ENCODE measurements at places on chromosomes 6 and 20.
A peak's percentile ranks its signal among the peaks of the same experiment; 100 is the strongest.

GRCh38 chr6:89797317-89797716 lies 22.3 kb downstream of the MDN1 start:
- DNase-seq, result no peak

DNA sequence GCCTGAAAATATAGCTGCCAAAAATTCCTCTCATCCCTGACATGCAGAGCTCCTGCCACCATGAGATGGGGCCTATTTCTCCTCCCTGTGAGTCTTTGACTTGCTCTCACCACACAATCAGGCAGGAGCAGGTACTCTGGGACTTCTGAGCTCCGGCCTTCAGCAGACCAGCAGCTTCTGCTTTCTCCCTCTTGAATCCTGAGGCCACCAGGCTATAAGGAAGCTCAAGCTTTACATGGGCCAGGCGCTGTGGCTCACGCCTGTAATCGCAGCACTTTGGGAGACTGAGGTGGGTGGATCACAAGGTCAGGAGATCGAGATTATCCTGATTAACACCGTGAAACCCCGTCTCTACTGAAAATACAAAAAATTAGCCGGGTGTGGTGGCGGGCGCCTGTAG lies 238.7 kb upstream of the RREB1 start:
- DNase-seq, result no peak

GRCh38 chr20:54345821-54346220 lies 129.6 kb upstream of the DOK5 start:
- DNase-seq, result peak; percentile 64

DNA sequence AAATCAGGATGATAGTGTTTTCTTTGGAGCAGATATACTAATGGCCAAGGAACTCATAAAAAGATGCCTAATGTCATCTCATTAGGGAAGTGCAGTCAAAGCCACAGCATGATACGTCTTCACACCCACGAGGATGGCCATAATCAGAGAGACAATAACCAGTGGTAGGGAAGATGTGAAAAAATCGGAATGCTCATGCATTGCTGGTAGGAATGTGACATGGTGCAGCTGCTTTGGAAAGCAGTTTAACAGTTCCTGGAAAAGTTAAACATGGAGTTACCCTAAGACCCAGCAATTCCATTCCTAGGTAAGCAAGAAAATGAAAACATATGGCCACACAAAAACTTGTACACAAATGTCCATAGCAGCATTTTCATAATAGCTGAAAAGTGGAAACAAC lies 29.9 kb downstream of the BCAS1 start:
- DNase-seq, result no peak

DNA sequence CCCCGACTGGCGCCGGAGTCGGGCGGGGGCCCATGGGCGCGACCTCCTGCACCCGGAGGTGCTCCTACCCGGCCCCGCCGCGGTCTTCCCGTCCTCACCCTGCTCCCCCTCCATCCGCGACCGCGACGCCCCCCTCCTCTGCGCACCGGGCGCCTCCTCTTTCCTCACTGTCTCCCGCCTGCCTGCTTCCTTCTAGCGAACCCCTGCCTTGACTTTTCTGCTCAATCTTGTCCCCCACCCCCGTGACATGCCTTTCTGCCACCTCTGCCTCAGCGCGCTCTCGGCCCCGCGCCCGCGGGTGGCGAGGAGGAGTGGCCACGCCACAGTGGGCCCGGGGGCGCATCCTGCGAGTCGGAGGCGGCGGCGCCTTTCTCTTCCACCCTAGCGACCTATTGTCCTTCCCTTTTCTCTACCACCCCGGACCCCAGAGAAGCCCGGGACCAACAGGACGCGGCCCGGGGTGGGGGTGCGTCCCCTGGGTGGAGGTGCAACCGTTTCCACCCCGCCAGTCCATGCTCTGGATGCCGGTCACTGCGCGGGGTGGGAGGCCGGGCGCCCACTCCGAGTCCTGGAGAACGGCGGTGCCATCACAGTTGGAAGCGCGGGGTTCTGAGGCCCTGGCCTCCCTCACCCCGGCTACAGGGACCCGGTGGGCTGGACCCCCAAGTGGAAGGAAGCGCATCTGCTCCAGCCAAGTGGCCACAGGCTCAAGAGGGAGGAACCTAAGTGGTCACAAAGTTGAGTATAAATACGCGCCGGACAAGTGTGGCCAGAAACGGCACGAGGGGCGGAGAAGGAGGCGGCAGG lies 2.0 kb downstream of the PDE10A start:
- DNase-seq, result no peak

DNA sequence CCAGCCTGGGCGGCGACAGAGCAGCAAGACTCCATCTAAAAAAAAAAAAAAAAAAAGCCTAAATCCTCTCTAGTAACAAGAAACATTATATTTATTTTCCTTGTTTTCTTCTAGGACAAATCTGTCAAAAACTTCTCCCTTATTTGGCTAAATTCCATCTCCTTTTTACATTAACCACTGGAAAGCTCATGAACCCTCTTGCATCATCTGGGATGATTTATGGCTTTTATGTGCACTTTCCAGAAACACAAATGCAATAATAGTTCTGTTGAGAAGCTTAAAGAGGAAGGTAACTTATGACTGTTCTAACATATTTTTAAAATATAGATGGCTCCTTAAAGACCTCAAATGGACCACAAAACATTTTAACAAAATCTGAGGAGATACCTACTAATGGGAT lies 526.1 kb upstream of the SPTLC3 start:
- no peak for DNase-seq

- DNase-seq, result peak; percentile 25
These were observed 53.2 kb downstream of the VSTM2L start for GRCh38 chr20:37956107-37956585.

- DNase-seq, result no peak
These were observed 112.4 kb upstream of the SALL4 start for GRCh38 chr20:51914758-51915157.

DNA sequence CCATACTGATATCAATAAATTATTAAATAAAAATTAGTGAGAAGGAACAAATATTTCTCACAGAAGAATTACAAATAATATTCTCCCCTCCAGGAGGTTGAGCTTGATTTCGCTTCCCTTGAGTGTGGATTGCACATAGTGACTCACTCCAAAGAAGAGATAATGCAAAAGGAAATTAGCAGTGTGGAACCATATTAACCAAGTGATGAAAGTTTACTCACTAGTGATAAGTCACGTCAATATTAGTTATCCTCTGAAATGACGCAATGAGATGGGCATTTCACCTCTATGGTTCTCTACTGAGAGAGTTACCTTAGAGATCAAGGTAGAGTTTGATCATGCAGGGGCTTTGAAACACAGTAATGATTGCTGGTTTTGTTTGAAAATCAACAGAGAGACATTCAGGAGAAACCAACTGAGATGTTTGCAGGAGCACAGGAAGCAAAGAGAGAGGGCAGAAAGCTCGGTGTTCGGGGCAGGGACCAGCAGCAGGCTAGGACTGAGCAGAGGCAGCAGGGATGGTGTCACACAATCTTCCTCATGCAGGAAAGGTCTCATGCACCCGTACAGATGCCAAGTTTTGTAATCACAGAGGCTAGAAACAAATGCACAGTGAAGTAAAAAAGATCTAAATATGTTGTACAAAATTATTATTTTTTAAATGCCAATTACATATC lies 634.5 kb downstream of the QKI start:
- DNase-seq, result no peak

- no peak for DNase-seq
These were observed 532.1 kb upstream of the JAG1 start for GRCh38 chr20:11205769-11206362.

DNA sequence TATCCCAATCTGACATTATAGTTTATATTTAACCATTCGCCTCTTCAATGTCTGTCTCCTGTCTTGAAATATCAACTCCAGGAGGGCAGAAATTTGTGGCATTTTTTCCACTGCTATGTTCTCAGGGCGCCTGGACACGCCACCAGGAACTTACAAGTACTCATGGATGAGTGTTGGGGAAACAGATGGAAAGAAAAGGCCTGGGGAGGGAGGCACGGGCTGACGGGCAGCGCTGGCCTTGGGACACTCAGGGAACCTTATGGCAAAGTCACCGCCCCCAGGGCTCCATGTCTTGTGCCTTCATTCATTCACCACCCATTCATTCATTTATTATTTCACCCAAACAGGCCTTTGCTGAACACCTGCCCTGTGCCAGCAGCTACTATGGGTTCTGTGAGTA lies 222.9 kb downstream of the PREX1 start:
- DNase-seq, result no peak

- DNase-seq, result peak; percentile 16
These were observed 31.8 kb downstream of the MYB start for GRCh38 chr6:135212935-135213334.

- DNase-seq, result peak; percentile 10
These were observed 34.9 kb upstream of the UTRN start for GRCh38 chr6:144250276-144250675.

DNA sequence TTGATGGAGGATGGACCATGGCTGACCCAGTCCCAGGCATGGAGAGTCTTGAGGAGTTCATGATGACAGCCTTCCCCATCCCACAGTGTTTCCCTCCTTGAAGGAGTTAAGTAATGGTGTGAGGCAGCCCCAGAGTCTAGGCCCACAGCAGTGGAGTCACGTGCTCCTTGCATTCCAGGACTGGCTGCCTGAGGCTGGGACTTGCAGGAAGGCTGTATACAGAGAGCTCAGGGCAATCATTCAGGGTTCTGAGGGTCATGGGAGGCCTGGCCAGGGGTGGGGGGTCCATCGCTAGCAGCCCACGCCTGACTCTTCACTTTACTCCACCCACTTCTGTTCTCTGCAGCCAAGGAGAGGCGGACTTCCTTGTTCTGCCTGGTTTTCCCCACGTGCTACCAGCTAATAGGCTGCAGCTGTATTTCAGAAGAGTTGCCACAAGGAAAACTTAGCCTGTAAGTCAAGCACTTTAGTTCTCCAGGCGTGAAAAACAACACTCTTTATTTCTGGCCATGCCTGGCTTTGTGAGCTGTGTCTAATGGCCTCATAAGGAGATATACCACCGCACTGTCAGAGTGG lies 272.5 kb downstream of the DHX35 start:
- DNase-seq, result no peak

DNA sequence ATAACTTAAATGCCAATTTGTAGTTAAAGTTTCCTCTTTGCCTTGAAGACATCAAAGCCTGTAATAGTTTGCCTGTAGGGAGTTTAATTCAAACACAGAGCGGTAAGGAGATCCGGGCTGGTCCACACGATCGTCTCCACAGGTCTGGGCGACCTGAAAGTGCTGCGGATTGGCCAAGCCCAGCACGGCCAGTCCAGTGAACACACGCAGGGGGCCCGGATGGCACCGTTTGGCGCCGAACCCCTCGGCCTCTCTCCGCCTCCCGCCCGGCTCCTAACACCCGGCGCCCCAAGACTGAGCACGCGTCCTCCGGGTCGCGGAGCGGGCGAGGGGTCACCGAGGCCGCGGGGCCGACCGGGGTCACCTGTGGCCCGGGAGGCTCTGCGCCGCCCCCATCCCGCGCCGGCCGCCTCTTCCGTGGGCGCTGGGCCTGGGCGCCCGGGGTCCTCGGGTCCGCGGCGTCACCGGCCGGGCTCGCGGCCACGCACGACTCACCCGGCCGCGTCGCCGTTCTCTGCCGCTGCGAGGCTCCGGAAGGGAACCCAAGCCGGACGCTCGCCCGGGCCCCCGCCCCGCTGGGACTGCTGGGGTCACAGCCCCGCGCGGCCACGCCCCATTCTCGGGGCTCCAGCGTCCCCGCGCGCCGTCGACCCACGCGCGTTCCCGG lies 481 bp downstream of the SERPINB6 start:
- peak; percentile 47 for DNase-seq

- DNase-seq, result no peak
These were observed 8.9 kb upstream of the COL20A1 start for GRCh38 chr20:63284083-63284440.

DNA sequence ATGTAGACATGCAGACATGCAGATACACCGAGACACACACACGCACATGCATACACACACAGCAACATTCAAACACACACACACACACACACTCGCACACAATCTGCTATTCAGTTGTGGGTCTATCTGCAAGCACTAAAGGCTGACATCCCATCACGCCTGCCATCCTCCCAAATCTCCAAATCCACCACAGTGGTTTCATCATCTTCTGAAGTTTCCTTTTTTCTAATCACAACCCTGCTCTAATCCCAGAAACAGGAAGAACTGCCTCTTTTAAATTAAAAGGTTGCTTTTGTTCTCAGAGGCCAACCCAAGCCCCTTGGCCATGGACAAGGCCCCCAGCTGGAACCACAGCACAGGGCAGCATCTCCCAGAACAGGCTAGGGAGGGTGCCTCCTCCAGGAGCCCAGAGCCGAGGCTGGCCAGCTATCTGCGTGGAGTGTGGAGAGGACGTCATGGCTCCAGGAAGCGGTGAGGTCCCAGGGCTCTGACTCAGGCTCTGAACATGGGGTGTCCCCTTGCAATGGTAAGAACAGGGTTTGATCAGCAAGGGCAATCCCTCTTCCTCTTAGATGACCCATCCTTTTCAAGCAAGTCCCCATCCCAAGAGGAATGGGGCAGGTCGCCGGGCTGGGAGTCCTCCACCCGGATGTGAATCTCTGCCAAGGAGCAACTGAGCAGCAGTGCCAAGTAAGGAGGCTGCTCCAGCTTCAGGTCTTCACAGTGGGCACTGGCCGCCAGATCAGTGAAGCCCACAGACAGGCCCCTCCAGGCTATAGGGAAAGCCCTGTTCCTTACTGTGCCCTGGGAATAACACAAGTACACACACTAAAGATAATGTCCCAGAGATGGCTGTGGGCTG lies 14.7 kb downstream of the FOXF2 start:
- peak; percentile 85 for DNase-seq

- no peak for DNase-seq
These were observed 395.2 kb upstream of the MAP3K7 start for GRCh38 chr6:90982051-90982450.

DNA sequence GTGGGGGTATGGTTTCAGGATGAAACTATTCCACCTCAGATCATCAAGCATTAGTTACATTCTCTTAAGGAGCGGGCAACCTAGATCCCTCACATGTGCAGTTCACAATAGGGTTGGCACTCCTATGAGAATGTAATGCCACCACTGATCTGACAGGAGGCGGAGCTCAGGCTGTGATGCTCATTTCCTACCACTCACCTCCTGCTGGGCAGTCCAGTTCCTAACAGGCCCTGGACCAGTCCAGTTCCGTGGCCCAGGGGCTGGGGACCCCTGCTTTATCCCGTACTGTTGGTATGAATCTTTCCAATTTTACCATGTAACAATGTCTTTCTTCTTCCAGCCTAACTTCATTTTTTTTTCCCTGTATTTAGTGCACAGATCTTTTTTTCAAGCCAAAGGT lies 94.9 kb downstream of the OGFRL1 start:
- no peak for DNase-seq

DNA sequence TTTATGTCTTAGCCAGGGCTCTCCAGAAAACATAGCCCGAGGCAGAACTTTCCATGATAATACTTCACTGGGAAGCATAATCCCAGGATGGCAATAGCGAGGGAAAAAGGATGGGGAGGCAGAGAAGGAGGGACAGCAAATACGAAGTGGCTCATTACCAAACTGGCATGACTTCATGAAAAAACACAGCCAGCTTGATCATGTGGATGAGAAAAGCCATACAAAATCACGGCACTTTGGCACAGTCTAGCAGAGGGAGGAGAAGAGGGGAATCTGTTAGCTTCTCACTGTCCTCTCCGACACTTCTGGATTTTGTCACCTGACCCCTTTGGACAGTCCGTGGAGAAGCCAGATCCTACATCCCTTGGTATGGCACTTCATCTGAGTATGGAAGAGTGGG lies 212.5 kb upstream of the GRIK2 start:
- no peak for DNase-seq

- DNase-seq, result peak; percentile 96
These were observed 4.8 kb upstream of the ZKSCAN8 start for GRCh38 chr6:28136585-28137504.
